Right cardiac atrium (tissue), 5 donors: ENCODE measurements at places on chromosomes 4 and X. TPM values are rescaled to one million over a fixed set of nuclear protein-coding genes. Genes with fewer than 3 reads are reported as not detected.

NAA15 gene
- total RNA-seq = 36.5 TPM

IGFBP7 gene
- total RNA-seq = 983 TPM

JAKMIP1 gene
- total RNA-seq = 0.20 TPM

DDX60 gene
- 14.7 TPM for total RNA-seq

SUPT20HL2 gene
- total RNA-seq = not detected

GLRB gene
- total RNA-seq = 10.0 TPM

CXCL1 gene
- 2.4 TPM for total RNA-seq

IL1RAPL2 gene
- total RNA-seq = 0.31 TPM

ELOVL6 gene
- 5.4 TPM for total RNA-seq
